A549 treated with Hydrocortisone at 1 μM for 4 hours (cell line): ENCODE measurements at places on chromosomes 11 and 22. TPM values are rescaled to one million over a fixed set of nuclear protein-coding genes. Genes with fewer than 3 reads are reported as not detected.

The ANKK1 gene
- total RNA-seq: 0.03 to 0.11 TPM (median 0.05 TPM) in 3 of 5 replicates, not detected in the others

The VSTM5 gene
- not detected in 5 replicates for total RNA-seq

The B4GALNT4 gene
- 11.1 to 17.5 TPM (median 15.4 TPM) in 5 replicates for total RNA-seq

The OR51A4 gene
- not detected in 5 replicates for total RNA-seq

The CSNK2A3 gene
- total RNA-seq: 1.6 to 3.6 TPM (median 2.2 TPM) in 5 replicates

The MFRP gene
- not detected in 5 replicates for total RNA-seq

The MMP26 gene
- not detected in 5 replicates for total RNA-seq

The GAL3ST1 gene
- 7.8 to 11.6 TPM (median 10.9 TPM) in 5 replicates for total RNA-seq

The TMEM9B gene
- 36.5 to 39.4 TPM (median 37.7 TPM) in 5 replicates for total RNA-seq

The PPFIBP2 gene
- 8.7 to 9.7 TPM (median 9.0 TPM) in 5 replicates for total RNA-seq
